ENCODE measurements at places on chromosomes 16 and 17. TPM values are rescaled to one million over a fixed set of nuclear protein-coding genes. Genes with fewer than 3 reads are reported as not detected.
A peak's percentile ranks its signal among the peaks of the same experiment; 100 is the strongest.

LYRM9 gene
- total RNA-seq, result 1.1 TPM

GRCh38 chr16:81429045-81429521 is 15.5 kb upstream of the CMIP start:
- peak; percentile 59 for DNase-seq

PRAC2 gene
- 5.0 TPM for total RNA-seq

DNA sequence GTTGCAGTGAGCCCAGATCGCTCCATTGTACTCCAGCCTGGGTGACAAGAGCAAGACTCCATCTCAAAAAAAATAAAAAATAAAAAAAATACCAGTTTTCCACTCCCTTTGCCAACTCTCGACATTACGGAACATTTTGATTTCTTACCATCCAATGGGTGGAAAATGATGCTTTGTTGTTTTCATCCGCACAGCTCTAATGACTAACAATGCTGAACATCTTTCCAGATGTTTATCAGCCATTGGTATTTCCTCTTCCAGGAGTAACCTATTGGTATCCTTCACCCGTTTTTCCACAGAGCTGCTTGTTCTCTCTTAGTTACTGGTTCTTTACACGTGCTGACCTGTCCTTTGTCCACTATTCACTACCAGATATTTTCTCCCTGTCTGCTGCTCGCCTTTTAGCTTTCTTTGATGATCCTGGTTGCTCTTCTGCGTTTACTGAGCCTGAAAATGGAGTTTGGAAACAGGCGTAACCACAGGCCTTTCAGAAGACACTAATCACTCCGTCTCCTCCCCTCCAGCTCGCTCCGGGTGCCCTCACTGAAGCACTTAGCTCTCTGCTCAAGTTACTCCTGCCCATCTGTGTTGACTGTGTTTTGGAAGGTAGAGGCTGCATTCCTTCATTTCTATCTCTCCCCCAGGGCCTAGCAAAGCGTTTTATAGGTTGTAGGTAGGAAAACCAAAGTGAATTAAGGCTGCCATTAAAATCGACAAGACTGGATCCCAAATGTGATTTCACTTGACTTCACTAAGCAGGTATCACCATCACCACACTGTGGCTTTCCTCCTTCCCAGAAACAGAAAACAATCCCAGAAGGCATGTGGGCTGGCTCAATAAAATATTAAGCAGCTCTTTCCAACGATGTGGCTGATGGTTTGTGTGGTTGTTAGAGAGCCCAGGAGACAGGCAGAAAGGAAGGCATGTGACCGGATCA is 8.9 kb downstream of the SHPK start:
- no peak for DNase-seq

GRCh38 chr17:75430159-75430974 is 24.9 kb upstream of the GRB2 start:
- DNase-seq, result peak; percentile 42

DNA sequence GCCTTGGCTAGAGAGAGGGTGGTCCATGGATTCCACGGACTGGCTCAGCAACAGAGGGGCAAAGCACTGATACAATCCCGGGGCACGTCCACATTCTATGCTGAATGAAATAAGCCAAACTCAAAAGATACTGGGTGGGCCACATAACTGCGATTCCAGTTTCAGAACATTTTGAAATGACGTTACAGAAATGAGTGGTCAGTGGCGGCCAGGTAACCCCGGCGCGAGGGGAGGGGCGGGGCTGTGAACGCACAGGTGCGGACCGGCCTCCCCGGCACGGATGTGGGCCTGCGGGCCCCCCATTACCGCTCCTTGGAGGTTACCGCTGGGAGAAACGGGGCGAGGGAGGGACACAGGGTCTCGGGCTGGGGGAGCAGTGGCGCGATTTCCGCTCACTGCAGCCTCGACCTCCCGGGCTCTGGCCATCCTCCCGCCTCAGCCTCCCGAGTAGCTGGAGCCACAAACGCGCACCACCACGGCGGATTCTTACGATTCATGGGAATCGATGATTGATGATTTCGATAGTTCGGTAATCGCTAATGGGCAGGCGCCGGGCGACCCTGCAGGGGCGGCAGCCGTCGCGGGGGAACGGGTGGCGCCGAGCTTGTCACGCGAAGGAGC is 559 bp downstream of the MVD start:
- no peak for DNase-seq

DNA sequence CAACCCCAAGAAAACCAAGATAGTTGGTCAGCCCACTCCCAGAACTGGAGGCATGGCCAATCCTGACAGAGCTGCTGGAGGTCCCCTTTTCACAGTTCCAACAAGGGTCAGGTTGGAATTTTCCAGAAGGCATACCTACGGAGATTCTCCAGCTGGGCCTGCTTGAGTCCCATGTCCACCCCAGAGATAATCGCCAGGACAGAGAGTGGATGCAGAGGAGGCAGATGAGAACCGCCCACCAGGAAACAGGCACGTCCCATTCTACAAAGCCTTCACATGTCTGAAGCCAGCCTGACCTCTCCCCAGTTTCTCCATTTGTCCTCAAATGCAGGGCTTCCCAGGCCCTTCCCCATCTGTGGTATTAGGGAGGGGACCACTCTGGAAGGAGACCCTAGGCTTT is 47.4 kb upstream of the SMURF2 start:
- DNase-seq, result no peak

DNA sequence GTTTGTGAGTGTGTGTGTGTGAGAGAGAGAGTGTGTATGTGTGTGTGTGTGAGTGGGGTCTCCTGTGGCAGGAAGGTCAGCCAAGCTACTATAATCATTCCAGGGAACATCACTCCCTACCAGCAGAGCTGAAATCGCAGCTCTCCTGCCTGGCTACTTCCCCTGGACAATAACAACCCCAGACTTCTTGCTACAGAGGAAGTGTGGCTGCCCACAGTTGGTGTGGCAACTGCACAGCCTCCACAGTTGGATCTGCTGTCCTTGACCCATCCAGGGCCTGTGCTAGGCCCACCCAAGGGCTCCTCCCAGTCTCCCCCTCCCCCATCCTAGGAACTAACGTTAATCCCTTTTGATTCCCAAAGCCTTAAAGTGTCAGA is 1.5 kb downstream of the SLC13A5 start:
- no peak for DNase-seq

IKZF3 gene
- total RNA-seq, result not detected

- DNase-seq, result no peak
Measured at GRCh38 chr17:63019138-63019873, 53.3 kb downstream of the TANC2 start.

FOXO3B gene
- not detected for total RNA-seq

GRCh38 chr16:81813648-81814047 is 34.6 kb downstream of the PLCG2 start:
- DNase-seq, result no peak

TERB1 gene
- total RNA-seq, result not detected

TMEM204 gene
- 1.7 TPM for total RNA-seq

- no peak for DNase-seq
Measured at GRCh38 chr16:84483882-84484565, 20.4 kb downstream of the MEAK7 start.

DHRS13 gene
- 12.0 TPM for total RNA-seq

GRCh38 chr17:5430413-5430999 is 8.4 kb downstream of the C1QBP start:
- no peak for DNase-seq

- peak; percentile 60 for DNase-seq
Measured at GRCh38 chr16:10121491-10121890, 60.7 kb downstream of the GRIN2A start.

- no peak for DNase-seq
Measured at GRCh38 chr17:1099242-1099641, 80.5 kb downstream of the ABR start.

GRCh38 chr16:3131755-3132377 is 3.0 kb upstream of the ZNF213 start:
- peak; percentile 56 for DNase-seq

GRCh38 chr16:59463776-59464175 is 729.7 kb upstream of the GOT2 start:
- DNase-seq, result no peak

GRCh38 chr16:88010343-88010967 is 59.2 kb downstream of the BANP start:
- no peak for DNase-seq

DNA sequence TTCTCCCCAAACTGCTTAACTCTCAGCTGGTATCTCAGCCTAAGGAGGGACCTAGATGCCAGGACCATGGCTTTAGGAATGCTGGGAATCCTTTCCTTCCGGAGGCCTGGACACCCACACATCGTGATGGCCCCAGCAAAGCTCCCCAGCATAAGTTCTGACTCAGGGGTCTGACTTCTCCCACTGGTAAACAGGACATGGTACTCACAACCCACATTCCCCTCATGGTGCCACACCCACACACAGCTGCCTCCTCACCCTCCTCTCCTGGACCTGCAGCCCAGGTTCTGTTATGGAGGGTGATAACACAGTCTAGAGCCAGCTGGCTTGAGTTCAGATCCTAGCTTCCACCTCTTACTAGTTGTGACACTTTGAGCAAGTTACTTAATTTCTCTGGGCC is 719 bp upstream of the RNF227 start:
- DNase-seq, result peak; percentile 44

GRCh38 chr17:68566442-68566738 is 34.8 kb downstream of the FAM20A start:
- DNase-seq, result no peak

LUC7L3 gene
- total RNA-seq, result 18.1 TPM

GRCh38 chr17:55518510-55518909 is 7.3 kb upstream of the SMIM36 start:
- DNase-seq, result no peak

DNA sequence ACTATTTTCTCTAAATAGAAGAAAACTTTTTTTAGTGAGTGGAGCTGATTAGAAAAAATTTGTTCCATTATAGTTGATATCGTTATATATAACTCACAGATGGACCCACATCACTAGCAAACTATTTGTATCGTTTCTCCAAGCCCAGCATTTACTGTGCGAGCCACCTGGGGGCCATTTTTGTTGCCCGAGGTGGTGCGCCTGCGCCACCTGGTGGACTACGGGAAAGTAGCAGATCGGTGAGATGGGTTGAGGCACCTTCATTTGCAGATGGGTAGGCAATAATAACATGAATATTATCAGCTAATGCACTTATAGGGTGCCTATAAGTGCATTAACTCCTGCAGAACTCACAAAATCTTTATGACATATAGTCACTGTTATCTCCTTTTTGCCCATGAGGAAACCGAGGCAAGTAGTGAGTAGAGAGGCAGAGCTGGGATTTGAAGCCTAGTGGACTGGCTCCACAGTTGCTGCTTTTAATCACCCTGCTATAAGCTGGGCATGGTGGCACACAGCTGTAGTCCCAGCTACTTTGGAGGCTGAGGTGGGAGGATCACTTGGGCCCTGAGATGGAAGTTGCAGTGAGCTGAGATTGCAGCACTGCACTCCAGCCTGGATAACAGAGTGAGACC is 23.2 kb upstream of the NTN1 start:
- DNase-seq, result peak; percentile 59

PITPNC1 gene
- 0.99 TPM for total RNA-seq

- DNase-seq, result no peak
Measured at GRCh38 chr16:5472552-5472951, 375.0 kb upstream of the EEF2KMT start.

- DNase-seq, result no peak
Measured at GRCh38 chr17:1008008-1008761, 11.3 kb downstream of the TIMM22 start.

DNA sequence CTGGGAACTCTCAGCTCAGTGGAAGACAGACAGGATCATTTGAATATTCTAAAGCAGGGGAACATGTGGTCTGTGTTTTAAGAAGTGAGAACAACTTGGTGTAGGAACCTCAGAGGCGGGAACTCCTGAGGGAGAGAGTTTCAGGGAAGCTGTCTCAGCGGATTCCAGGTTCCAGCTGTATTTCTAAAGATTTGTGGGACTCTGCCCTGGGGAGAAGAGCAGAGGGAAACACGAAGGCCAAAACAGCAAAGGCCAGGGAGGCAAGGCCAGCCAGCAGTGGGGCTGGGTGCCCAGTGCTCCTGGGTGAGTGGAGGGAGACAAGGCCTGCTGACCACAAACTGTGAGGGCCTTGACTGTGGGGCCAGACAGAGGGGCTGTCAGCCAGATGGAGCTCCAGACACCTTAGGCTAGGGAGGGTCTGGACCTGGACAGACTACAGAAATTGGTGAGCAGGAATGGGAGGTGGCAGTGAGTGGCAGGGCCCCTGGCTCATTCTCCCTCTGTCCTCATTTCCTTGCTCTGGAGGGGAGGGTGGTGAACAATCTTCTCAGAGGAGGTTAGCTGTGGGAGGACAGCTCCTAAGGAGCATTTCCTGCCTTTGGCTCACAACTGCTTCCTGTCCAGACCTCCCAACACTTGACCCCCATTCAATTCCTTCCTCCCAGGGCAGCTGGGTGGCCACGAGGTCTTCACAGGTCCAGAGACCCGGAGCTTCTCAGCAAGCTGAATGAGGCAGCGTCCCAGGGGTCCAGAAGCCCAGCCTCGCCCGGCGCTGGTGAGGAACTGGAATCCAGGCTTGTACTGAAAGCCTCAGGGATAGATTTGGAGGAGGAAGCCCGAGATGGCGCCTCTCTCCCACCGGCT is 21.0 kb upstream of the FZD2 start:
- DNase-seq, result peak; percentile 27

- no peak for DNase-seq
Measured at GRCh38 chr16:68037841-68038597, 14.9 kb downstream of the DUS2 start.

ABCA8 gene
- 10.0 TPM for total RNA-seq

GRCh38 chr16:8655184-8655717 is 19.2 kb upstream of the ABAT start:
- no peak for DNase-seq
